Stimulated activated CD8-positive, alpha-beta memory T cell treated with anti-CD3 and anti-CD28 coated beads, Interleukin-15, amount 100 ng/mL, for 24 hours (primary cell): ENCODE measurements at places on chromosomes 3 and 15.

DNA sequence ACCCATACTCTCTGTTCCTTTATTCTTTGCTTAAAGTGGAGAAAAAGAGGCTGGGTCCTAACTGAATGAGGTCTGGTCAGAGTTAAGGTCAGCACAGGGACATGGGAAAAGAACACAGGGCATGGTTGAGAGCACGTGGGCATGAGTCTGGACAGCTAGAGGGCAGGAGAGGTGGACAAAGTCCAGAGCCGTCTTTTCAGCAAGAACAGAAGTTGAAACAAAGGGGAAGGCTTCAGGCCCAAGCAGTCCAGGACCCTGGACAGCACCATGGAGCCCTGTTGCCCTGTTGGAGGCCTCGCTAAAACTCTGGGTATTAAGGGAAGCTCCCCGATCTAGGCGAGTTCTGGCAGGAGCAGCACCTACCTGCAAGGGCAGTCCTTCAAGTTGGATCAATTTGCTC lies 50.7 kb downstream of the XYLB start:
- no peak for DNase-seq

DNA sequence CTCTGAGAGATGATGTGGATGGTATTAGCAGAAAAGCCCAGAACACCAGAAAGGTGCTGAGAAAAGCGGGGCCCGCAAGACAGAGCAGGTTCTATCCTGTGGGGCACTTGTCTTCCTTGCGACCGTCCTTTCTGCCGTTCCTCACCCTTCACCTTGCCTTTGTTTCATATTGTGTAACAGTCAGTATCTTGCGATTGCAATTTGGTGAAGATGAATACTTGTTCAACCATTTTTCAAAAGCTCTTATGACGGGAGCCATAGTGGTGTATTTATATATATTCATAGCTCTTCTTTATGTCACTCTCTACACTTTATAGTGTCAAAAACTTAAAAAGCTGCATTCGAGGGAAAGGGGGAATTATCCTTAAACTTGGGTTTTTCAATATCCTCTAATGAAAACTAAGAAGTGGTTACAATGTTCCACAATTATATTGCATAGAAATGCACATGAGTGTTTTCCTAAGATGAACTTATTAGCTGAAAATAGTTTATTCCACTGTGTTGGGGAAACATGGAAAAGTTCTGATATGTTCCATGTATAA lies 797 bp downstream of the MAP3K13 start:
- DNase-seq: no peak

DNA sequence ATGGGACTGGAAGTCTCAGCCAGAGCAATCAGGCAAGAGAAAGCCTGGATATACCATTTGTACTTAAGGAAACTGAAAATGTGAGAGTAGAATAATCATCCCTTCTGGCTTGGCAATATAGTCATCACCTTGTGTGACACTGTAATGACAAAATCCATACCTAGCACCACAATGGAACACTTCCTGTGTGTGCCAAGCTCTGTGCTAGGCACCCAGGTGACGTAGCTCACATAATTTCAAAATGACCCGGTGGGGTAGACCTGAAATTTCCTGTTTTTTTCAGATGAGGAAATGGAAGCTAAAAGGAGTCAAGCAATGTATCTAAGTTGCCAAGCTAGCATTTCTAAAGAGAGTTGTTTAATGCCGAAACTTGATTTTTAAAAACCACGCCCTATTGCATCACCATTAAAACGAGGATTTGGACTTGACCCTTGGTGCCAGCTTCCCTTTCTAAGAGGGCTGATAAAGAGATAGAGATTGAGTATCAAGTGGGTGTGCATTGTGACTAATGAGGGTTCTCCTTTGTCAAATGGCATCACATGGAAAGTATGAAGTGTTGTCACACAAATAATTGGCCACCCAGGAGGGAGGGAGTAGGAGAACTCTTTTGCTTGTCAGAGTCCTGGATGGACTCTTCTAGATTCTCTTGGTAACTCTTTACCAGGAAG lies 141.3 kb upstream of the PDZRN3 start:
- no peak for DNase-seq

GRCh38 chr3:181103605-181104004 lies 114.1 kb upstream of the DNAJC19 start:
- no peak for DNase-seq

DNA sequence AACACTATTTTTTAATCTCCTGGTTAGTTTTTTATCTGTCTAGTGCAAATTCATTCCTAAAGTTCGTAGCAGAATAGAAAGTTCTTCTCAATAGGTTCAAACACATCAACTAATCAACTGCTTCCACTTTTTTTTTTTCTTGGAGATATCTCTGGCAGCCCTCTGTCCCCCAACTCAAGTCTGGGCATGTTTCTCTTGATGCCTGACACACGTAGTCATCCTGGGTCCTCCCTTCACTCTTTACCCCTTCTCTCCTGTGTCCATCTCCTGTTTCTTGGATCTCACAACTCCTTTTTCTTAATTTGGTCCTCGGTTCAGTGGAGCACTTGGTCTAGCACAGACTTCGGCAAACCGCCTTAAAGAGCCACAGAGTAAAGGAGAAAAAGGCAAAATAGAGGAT lies 14.4 kb downstream of the TNFAIP8L3 start:
- no peak for DNase-seq

- DNase-seq: no peak
Measured at GRCh38 chr15:36278219-36278618, 301.2 kb upstream of the CDIN1 start.

DNA sequence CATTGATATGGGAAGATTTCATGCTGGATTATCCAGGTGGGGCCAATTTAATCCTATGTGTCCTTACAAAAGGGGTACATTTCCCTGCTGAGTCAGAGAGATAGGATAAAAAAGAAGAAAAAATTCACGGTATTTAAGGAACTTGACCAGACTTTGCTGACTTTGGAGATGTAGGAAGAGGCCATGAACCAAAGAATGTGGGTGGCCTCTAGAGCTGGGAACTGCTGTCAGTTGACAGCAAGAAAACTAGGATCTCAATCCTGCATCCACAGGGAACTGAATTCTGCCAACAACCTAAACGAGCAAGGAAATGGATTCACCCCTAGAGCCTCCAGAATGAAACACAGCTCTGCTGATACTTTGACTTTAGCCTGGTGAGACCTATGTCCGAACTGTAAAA lies 148.1 kb upstream of the SLC24A5 start:
- DNase-seq: no peak

DNA sequence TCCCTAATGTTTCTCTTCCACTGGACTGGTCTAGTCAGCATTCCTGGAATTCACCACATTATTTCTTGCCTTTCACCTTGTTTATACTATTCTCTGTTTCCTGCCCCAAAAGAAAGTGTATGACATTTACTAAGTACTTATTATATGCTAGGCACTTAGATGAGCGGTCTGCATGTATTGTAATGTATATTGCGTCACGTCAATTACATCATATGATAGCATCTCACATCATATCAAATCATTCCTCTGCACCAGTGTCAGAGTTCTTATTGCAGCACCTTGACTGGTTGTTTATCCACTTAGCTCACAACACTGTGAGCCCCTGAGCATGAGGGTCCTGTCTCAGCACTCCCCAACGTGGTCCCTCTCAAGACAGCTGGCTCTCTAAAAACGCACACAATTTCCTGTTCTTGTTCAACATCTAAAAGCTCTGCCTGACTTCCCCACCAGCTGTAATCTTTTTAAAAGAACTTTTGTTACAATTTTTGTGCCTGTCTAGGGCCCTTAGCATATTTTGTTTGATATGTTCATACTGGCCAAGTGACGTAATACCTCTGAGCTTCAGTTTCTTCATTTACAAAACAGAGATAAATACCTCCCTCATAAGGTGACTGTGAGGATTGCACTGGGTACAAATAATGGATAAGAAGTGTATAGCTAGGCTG lies 58.8 kb downstream of the ARHGAP31 start:
- DNase-seq: no peak

DNA sequence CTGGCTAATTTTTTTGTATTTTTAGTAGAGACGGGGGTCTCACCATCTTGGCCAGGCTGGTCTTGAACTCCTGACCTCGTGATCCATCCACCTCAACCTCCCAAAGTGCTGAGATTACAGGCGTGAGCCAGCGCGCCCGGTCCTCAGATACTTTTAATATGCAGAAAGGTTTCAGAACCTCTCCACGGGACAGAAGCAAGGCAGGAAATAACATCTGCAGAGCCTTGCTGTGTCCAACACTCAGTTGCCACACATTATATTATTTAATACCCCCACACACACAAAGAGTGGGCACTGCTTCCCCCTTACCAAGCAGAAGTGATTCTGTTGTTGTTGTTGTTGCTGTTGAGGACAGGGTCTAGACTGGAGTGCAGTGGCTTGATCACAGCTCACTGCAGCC lies 28.0 kb downstream of the OSBPL10 start:
- no peak for DNase-seq

DNA sequence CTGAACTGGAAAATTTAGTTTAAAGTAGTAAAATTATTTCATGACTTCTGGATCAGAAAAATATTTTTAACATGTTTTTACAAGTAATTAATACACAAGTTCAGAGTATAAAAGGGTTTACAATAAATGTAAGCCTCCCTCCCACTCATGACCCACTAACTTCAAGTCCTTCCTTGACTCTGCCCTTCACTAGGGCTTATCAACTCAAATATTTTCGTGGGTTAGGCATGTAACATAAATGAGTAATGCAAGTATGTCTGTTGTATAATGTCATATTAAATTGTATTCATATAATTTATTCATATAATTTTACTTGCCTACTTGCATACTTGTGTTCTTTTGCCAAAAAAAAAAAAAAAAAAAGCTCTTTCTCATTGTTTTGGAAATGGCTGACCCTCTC lies 3.4 kb upstream of the OPA1 start:
- DNase-seq: no peak

DNA sequence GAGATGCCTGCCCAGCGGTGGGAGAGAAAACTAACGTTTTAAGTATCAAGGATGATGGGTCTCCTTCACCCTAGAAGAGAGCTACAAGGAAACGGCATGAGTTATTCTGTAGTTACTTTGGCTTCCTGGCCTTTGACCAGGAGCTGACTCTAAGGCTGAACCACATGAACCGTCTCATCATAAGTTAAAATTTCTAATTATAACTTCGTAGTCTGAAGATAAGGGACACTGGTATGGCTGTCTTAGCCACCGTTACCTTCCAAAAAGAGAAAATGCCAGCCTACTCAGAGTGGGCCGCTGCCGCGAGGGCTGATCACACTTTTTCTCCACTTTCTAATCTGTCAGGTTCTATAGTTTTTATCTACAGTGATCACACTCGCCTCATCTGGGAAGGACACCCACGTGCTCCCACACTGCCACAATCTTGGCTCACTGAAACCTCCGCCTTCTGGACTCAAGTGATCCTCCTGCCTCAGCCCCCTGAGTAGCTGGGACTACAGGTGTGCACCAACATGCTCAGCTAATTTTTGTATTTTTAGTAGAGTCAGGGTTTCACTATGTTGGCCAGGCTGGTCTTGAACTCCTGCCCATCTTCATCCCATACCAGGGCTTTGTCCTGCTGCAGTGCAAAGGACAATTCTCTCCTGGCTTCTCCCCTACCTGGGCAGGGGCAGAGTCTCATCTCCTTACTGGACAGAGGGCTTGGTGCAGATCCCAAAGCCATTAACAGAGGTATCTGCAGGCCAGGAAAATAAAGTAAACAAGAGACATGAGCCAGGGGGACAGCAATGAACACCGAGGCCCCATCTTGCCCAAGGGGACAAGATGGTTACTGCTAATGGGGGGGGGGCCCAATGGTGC lies 73.4 kb downstream of the RFTN1 start:
- DNase-seq: no peak

DNA sequence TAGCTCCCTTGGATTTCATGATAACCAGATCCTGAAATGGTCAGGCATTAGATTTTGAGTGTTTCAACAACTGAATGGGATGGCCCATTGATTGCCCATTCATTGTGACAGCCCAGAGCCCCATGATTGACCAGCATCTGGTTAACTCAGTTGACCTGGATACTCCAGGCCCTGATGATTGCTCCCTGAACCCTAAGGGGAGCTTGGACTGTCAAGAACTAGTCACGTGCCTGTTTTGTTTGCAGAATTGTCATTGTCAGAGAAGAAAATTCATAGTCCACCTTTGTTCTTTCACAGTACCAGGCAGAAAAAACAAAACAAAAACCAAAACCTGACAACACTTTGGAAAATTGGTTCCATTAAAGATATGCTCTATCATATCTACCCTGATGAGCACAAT lies 241.3 kb upstream of the ONECUT1 start:
- DNase-seq: no peak

GRCh38 chr3:48990636-48991469 lies 812 bp downstream of the P4HTM start:
- DNase-seq: no peak

DNA sequence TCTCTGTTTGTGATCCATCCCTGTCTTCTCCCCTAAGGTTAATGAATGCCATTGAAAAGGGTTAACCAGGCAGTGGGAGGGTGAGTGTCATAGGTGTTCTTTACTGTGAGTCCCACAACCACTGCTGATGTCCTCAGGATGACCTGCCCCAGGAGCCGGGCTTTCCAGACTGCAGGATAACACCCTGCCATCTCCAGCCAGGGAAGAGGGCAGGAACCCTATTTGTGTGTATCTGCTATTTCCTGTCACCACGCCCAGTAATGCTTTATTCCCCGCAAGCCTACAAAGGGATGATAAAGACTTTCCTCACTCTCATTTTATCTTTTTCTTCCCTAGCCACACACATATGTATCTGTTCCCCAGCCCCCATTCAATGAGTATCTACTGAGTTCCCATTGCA lies 15.6 kb upstream of the CTXND1 start:
- no peak for DNase-seq

GRCh38 chr3:16704941-16705340 lies 99.7 kb upstream of the DAZL start:
- no peak for DNase-seq

- no peak for DNase-seq
Measured at GRCh38 chr3:45153658-45154437, 7.7 kb upstream of the CDCP1 start.

GRCh38 chr3:46656778-46657556 lies 36.5 kb downstream of the ALS2CL start:
- DNase-seq: no peak

GRCh38 chr3:187641320-187642016 lies 28.7 kb downstream of the SST start:
- no peak for DNase-seq

GRCh38 chr15:89633585-89633984 lies 21.7 kb downstream of the KIF7 start:
- no peak for DNase-seq

DNA sequence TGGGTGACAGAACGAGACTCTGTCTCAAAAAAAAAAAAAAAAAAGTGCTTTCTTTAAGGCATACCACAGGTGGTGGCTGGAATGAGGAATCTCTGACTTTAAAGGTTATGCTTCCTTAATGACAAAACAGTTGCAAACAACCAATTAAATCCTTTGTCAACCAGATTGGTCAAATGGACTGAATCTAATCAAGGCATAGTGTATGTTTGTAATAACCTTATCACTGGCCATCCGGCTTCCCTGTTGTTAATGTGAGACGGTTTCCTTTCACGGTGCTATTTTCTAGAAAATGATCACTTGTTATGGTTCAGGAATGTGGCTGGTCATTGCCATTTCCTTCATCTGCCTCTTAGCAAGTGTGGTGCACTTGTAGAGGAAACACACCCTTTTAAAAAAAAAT lies 75.9 kb downstream of the FLNB start:
- no peak for DNase-seq
